ENCODE measurements at places on chromosomes 16 and 17.

DNA sequence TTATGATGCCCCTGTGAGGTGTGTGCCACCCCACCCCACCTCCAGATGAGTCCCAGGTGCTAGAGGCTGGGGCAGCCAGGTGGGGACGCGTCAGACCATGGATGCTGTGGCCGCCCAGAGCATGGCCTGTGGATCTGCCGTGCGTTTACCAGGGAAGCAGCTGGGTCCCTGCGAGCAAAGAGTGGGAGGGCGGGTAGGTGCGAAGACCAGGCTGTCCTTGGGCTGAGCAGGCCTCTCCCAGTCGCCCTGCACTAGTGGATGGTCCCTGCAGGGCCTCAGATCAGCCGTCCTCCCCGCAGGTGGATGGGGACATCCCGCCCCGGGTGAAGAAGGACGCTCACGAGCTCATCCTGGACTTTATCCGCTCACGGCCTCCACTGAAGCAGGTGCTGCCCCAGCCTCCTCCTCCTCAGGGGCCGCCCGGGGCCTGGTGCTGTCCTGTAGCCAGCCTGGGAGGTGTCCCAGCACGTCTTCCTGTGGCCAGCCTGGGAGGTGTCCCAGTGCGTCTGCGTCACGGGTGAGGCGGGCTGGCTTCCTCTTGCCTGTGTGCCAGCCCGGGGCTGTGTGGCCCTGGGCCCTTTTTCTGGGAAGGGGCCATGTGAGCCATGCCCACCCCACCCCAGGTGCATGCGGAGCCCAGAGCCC is 18.0 kb upstream of the TCF25 start:
- DNase-seq = no peak

GRCh38 chr16:70778901-70779309 is 22.1 kb downstream of the VAC14 start:
- no peak for DNase-seq

DNA sequence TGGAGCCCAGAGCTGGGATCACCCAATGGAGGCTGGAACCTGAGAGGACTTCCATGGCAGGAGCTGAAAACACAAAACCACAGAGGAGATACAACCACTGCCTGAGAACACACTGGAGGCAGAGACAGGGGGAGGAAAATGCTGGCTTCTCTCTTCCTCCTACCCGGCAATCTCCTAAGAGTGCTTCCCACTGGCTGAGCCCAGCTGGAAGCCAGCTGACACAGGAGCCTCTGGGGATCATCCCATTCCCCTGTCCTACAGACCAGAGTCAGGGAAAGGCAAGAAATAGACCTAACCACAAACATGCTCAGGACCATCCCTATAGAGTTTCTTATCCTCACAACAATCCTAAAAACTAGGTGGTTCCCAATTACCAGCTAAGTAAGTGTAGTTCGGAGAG is 112.4 kb upstream of the CDH5 start:
- no peak for DNase-seq

DNA sequence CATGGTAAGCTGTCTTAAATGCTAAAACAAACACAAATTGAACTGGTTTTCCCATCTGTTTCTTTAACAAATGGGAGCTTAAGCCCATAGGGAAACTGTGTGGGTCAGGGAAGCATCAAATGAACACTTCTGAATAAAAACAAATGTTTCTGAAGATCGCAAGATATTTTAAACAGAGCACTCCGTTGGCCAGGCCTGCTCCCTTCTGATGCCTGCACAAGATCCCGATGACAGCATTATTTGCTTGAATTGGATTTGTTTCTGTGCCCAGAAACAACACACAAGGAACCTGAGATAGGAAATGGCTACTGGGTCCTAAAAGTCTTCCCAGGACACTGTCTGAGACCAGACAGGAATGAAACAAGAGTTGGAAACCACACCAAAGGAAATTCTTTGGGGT is 425.8 kb upstream of the ZFHX3 start:
- DNase-seq = no peak

DNA sequence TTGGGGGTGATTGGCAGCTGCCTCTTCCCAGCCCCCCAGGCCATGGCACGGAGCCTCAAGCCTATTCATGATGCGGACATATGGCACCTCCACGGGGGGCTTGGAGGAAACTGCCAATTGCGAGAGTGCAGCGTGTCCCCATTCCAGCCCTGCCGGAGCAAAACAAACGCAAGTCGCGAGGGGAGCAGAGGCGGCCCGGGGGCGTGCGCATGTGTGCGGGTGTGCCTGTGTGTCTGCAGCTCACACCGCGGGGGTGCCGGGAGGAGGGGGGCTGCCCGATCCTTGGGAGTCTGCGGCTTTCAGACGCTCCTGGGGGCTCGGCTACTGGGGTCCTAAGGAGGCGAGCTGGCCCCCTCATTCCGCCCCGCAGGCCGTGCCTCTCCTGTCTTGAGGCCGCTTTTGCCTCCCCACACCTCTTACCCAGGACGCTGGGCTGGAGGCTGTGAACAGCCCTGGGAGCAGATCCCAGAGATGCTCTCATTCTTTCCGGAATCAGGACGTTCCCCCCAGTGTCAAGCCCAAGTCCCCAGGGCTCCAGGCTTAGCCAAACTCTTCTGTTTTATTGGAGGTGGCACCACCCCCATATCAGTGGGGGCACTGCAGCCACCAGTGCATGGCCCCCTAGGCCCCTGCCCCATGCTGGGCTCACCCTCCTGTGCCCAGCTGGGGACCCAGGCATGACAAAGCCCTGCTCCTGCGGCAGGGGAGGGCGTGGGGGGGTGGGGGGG is 29.1 kb downstream of the ENDOV start:
- no peak for DNase-seq

DNA sequence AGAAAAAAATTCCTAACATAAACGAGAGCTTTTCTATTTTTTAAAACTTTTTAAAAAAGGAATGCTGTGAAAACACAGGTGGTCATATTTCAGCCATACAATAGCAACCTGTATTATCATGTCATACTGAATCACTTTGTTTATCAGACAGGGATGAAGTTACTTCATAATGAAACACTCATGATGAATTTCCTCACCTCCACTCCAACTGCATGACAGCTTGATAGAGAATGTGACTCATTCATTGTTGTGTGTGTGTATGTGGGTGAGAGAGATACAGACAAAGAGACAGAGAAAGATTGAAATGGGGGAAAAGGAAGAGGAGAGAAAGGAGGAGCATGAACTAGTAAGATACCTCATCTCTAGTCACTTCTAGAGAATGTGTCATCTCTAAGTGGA is 109.0 kb downstream of the SYCE1L start:
- no peak for DNase-seq

- DNase-seq = no peak
These were observed 31.4 kb downstream of the YPEL2 start for GRCh38 chr17:59362811-59363205.

DNA sequence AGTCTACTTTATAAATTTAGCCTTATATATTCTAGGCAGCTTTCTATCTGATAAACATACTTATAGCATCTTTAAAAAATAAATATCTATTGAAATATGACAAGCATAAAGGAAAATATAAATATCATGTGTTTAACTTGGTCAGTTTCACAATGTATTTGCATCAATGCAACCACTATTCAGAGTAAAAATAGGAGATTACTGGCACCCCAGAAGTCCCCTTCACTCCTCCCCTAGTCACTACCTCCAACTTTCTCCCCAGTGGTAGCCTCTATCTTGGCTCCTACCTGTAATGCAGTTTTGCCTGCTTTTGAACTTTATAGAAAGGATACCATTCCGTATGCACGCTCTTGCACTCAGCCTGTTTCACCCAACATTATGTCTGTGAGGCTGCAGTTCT is 3.2 kb upstream of the NOD2 start:
- no peak for DNase-seq

DNA sequence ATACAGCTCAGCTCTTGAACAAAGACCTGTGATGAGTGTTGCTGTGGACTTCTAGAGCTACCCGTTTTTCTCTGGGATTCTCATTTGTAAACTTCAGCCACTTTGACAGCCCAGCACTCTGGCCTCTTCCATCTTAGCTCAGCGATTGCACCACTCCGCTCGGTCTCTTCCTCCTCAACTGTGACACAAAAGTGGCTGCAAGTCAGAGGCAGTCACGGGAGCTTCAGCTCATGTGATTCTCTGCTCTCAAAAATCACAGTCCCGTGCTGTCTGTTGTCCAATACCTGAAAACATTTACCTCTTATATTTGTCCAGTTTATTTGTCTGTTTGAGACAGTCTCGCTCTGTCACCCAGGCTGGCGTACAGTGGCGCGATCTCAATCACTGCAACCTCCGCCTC is 75.7 kb upstream of the DNAH17 start:
- DNase-seq = no peak

GRCh38 chr17:51083981-51084380 is 36.7 kb downstream of the SPAG9 start:
- DNase-seq = no peak

Measured in activated CD4-positive, CD25-positive, alpha-beta regulatory T cell treated with anti-CD3 and anti-CD28 coated beads, Interleukin-2, amount 50 U/mL, for 16 hours (primary cell).